ENCODE measurements at places on chromosomes 5 and 9.

DNA sequence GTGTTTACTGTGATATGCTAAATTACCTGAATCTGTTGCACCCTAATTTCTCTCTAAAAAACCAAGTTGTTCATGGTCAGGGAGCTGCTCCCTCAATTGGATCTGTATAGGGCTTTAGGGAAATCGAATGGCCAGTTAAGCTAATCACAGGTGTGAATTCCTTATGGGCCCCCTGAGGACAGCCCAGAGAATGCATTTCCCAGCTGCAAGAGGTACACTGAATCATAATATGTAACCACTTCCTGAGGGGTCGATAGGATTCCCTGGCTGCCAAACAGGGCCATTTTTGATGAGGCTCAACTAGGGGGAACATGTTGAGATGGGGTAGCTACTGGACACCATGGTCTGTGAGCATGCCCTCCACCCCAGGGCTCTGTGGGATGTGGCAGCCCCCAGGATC, 478.6 kb downstream of the CCDC171 start:
- DNase-seq: no peak

DNA sequence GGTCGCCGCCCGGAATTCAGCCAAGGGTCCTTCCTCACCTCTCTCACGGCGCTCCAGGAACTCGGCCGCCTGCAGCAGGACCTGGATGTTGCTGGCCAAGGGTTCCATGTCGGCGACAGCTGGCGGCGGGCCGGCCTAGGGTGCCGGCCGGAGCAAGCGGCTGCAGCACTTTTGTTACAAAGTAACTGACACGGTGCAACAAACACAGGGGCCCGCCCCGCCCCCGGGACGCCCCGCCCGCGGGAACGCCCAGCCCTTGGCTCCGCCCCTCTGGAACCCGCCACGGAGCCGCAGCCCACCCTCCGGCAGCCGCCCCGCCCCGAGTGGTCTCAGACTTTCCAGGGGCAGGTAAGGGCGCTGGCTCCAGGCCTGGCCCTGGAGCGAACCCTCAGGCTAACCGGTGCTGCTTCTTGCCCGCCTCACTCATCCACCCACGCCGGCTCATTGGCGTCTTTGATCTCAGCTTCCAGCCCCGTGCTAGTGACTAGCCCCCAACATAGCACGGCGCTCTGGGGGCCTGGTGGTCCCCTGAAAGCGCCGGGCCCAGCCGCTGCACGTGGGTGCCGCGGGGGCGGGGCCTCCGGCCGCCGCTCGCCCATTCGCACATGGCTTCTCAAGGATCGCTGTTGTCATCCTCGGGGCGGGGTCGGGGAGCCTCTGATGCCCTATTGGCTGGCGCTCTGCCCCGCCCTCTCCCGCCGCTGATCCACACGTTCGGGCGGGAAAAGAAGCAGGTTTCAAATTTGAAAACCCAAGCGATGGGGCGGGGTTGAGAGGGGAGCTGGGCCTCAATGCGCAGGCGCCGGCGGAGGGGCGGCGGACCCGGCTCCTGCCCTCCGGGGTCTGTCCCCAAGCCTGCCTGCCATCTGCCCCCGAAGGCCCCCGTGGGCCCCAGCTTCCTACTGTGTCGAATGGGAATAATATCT, at the start of gene MXD3:
TSS of gene MXD3 (minus strand) at position 176 of the 926 bp plus-strand sequence. CDS start at position 108, 68 bp downstream.
- DNase-seq: peak; percentile 98

- DNase-seq: no peak
Measured at GRCh38 chr5:172979778-172980177, 3.8 kb upstream of the ATP6V0E1 start.

GRCh38 chr5:158832731-158833130, 267.0 kb downstream of the EBF1 start:
- no peak for DNase-seq

DNA sequence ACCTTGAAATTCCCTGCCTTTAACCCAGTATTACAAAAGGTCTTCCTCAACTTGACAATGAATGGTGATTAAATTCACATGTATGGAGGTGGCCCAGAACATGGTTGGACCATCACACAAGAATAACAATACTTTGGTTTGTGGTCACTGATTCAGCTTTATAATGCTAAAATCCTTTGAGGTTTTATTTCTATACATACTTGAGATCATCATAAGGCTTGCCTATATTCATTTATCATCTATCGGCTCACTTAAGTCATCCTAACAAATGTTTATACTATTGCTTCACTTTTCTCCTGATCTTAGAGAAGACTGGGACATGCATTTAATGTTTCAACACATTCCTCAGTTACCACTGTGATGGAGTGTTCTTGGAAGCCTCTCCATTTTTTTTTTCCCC, 191.3 kb downstream of the DMAC1 start:
- no peak for DNase-seq

DNA sequence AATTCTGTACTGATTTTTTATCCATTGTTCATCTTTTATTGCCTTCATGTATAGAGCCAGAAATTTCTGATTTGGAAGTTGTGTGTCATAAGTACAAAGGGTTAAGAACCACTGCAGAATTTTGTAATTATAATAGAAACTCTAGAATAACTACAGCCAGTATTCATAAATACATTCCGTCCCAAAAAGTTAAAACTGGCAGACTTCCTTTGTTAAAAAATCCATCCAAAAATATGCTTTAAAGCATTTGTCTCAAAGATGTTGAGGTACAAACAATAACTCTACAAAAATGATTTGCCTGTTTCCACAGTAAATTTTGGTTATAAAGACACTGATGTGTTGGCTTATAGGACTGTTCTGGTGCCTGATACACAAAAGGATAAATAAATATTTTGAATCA, 436.6 kb downstream of the DTWD2 start:
- no peak for DNase-seq

DNA sequence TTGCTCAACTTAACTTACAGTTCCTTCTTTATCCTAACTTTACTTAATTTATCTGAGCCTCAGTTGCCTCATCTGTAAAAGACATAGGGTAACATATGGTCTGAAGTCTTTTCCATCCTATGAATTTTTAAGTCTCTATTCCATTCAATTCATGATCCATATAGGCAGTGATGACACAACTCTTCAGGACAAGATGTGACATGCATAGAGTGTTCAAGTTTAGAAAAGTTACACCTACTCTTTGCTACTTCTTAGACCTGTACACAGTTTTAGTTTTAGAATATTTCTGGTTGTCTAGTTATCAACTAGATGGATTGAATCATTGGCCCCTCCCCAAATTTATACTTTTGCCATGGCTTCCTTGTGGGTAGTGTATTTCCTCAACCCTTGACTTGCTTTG, 50.7 kb upstream of the ELL2 start:
- DNase-seq: no peak

DNA sequence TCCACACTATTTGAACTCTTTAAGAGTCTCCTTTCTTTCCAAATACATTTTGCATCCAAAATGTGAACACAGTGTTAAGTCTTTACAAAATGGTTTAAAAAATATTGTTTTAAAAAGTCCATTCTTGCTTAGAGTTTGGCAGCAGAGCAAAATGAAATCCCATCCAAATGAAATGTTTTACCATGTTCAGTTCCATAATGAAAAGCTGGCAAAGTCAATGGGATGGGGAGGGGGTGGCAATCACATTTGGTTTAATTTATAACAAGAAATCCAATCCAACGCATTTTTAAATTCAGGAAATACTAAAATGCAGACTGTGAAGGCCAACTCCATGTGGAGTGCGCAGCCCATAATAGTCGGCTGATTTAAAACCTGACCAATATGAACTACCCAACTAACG, 39.4 kb downstream of the MRPL36 start:
- DNase-seq: no peak

DNA sequence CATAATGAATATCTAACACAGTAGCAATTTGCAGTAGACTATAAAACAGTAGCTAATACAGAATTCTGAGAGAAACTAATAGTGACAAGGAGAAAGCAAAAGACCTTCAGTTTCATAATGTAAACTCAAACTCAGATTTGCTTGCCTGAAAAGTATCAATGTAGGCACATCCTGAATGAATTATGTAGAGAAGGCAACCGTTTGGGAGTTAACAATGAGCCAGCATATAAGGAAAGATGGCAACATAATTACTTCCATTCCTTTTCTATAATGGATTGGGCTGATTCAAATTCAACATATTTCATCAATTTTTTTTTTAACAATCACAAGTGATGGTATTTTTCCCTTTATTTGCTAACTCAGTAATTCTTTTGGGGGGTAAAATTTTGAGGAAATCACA, 261.6 kb downstream of the SEMA5A start:
- no peak for DNase-seq

GRCh38 chr5:88727705-88728313, 155.2 kb downstream of the MEF2C start:
- no peak for DNase-seq

DNA sequence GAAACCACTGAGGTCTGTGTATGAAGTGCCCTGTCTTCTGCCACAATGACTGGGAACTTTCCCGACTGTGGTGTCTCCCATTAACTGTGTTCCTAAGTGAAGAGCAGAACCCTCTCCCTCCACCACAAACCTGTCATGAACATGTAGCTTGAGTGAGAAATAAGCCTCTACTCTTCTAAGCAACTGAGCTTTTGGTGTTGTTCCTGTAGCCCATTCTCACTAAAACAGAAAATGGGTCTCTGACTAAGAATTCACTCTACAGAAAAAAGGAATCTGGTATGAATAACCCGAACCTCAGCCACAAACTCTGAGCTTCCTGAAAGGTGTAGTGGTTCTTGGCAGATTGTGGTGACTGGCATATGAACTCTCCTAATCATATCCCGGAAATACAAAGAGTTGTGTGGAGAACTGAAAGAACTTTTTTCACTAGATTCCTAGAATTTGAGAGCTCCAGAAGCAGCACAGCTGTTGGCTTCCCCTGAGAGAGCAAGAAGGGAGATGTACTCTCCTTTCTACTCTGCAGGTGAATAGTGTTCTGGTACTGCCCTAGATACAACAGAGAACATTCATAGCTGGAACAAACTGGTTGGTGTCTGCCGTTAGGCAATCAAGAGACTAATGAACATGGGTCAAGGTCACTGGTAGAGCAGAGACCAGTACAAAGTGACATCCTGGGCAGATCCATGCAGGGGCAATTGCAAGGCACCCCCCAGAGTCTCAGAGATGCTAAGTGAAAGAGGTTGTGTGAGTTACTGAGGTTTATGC, 283.8 kb downstream of the PDE4D start:
- no peak for DNase-seq

GRCh38 chr5:132815454-132815853, 2.4 kb downstream of the SOWAHA start:
- DNase-seq: no peak

GRCh38 chr5:132802044-132802684, 10.9 kb upstream of the SOWAHA start:
- DNase-seq: no peak

DNA sequence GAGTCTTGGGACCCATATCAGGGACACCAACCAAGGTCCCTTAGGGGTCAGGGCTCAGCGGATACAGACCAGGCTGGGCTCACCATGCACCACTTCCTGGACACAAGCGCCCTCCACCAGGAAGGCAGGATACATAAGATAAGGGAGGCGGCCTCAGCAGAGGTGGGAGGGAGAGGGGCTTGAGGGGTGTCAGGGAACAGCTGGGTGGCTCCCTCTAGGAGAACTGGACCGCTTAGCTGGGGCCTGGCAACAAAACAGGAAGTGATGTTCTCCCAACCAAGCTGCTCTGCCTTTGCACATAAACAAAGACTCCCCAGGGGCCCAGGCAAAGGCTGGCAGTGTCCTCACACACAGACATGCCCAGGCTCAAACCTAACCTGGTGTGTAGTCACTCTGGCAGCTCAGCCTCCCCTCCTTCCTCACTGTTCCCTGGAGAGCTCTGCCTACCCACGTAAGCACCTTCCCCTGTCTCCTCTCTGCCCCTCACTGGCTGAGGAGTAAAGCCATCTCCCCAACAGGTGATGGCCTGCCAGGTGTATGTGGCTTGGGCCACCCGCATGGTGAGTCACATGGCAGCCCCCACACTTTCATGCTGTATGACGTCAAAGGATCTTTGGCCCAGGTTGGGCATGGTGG, 5.8 kb upstream of the BICD2 start:
- no peak for DNase-seq

DNA sequence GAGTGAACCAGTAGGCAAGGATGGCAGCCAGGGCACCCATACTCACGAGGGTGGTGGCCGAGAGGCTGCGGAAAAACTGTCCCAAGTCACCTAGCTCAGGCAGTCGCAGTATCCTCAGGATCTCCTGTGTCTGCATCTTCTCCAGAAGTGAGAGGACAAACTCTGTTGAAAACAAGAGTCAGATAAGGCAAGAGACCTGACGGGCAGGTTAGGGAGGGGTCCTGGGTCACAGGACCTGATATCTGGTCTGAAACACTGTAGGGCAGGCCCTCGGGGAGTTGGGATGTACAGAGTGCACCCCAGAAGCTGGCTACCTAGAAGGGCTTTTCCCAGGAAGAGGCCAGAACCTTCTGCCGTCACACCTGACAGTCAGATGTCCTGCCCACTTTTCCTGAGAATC, 17.4 kb downstream of the ACSL6 start:
- DNase-seq: no peak

DNA sequence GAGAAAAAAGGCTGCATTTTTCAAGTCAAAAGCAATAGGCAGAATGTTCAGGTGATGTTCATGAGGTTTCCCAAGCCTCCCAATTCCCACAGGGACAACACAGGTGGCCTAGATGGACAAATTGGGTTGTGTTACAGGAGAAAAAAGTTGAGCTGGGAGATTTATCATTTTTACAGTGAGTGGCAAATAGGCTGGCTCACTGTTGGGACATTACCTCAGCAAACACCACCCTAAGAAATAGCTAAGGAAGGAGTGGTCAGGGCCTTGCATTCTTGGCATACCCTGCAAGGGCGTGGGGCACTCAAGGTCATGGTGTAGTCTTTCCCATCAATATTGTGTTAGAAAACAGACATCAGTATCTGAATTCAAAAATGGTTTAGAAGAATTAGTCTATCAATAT, 23.3 kb upstream of the CPLANE1 start:
- no peak for DNase-seq

DNA sequence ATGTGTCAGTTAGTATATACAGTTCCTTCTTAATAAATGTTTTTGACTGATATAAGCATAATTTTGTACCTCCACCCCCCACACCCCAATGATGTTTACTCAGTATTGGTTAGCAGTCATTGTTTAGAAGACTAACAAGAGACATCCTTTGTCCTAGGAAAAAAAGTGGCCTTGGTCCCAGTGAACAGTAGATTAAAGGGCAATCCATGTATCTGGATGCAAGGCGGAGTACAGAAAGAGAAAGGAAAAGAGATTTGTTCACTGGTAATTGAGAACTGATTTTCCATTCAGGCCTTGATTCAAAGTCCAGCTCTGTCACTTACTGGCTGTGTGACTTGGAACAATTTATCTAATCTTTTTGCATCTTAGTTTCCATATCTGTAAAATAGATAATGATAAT, 4.6 kb downstream of the RALGPS1 start:
- no peak for DNase-seq

DNA sequence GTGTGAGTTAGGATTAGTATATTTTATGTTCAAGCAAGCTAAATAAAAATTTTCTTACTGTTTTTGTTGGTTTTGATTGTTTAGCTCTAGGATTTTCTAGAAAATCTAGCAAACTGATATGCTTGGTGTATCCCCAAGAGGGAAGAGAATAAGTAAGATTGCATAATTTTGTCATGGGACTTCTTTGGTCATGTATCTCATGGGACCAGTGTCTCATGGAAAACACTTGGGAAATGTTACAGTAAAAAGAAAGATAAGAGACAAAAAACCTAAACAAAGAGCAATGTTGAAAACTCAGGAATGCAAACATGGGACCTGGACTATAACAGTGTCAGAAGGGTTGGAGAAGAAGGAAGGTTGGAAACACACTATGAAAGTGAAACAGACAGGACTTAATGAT, 119.4 kb downstream of the TLR4 start:
- DNase-seq: no peak

Data from HEK293T (cell line).